Naive thymus-derived CD4-positive, alpha-beta T cell (primary cell): ENCODE measurements at places on chromosomes 16 and 17. TPM values are rescaled to one million over a fixed set of nuclear protein-coding genes. Genes with fewer than 3 reads are reported as not detected.

Gene RBFOX1
- total RNA-seq: not detected

Gene MT4
- total RNA-seq: not detected

Gene ITGAX
- total RNA-seq: 4.0 TPM

Gene ZKSCAN2
- 4.7 and 5.2 TPM in 2 replicates for total RNA-seq

Gene OR1F1
- total RNA-seq: not detected

Gene SCARF1
- 9.0 TPM for total RNA-seq

Gene FBXO39
- 0.93 TPM for total RNA-seq

Gene NSF
- total RNA-seq: 56.6 TPM

Gene NUPR1
- 0.11 TPM for total RNA-seq

Gene CEP131
- 10.0 TPM for total RNA-seq

GRCh38 chr17:74305865-74306654 lies 20.0 kb upstream of the KIF19 start:
- DNase-seq: no peak
- no peaks in the 10 kb centered on the region for H3K27me3 ChIP-seq
- H3K36me3 ChIP-seq: no peaks in the 10 kb centered on the region
- H3K27ac ChIP-seq: no peak overlapping the region
- H3K4me3 ChIP-seq: no peak overlapping the region
- H3K4me1 ChIP-seq: no peaks in the 10 kb centered on the region

GRCh38 chr17:31397256-31397939 lies 5.9 kb downstream of the RAB11FIP4 start:
- H3K4me3 ChIP-seq: no peak overlapping the region
- H3K36me3 ChIP-seq: no peaks in the 10 kb centered on the region
- no peaks in the 10 kb centered on the region for H3K4me1 ChIP-seq
- no peak for DNase-seq
- H3K27me3 ChIP-seq: no peaks in the 10 kb centered on the region
- no peak overlapping the region for H3K27ac ChIP-seq

GRCh38 chr17:40027614-40028012 lies 12.4 kb downstream of the CSF3 start:
- no peak for DNase-seq
- H3K4me3 ChIP-seq: no peak overlapping the region
- H3K27me3 ChIP-seq: no peaks in the 10 kb centered on the region
- no peak overlapping the region for H3K27ac ChIP-seq
- peaks cover 26% of the 10 kb centered on the region for H3K4me1 ChIP-seq

GRCh38 chr17:36689089-36689667 lies 87.8 kb downstream of the MRM1 start:
- H3K36me3 ChIP-seq: no peaks in the 10 kb centered on the region
- no peaks in the 10 kb centered on the region for H3K27me3 ChIP-seq
- no peaks in the 10 kb centered on the region for H3K4me1 ChIP-seq
- H3K27ac ChIP-seq: no peak overlapping the region
- no peak for DNase-seq
- H3K4me3 ChIP-seq: no peak overlapping the region

DNA sequence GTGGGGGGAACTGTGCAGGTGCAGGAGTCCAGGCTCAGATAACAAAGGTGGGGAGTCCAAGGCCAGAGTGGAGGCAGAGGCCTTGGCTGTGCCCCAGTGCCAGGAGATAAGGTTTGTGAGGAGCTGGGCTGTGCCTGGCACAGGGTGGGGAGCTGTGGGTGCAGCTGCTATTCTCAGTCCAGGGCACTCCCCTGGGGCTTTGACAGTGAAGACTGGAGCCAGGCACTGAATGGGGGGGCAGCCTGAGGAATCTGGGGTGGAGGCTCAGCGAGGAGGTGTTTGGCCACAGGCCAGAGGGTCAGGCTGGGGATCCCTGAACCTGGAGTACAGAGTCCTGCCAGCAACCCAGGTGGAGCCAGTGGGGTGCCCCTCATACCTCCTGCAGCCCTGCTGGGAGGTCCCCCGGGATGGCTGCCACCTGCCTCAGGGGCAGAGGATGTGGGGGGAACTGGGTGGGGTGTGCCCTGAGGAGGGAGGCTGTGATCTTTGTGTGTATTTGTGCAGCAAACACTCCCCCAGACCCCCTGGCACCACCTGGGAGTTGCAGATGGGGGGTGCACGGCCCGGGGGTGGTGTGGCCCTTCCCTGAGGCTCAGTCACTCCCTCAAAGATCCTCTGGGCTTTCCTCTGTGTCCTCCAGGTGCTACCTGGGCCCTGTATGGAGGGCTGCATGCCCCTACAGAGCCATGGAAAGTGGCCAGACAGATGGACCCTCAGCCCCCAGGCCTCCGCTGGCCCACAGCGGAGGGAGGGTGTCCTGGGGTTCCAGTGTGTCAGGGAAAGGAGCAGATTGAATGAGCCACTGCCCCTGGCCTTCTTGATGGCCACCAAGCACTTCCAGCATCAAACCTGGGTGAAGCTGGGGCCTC lies 44.5 kb upstream of the SMPD3 start:
- H3K27ac ChIP-seq: no peak overlapping the region
- no peak overlapping the region for H3K4me3 ChIP-seq
- no peak for DNase-seq
- H3K36me3 ChIP-seq: no peaks in the 10 kb centered on the region
- no peaks in the 10 kb centered on the region for H3K4me1 ChIP-seq
- no peaks in the 10 kb centered on the region for H3K27me3 ChIP-seq

- H3K4me1 ChIP-seq: peaks cover 9% of the 10 kb centered on the region
- H3K36me3 ChIP-seq: no peaks in the 10 kb centered on the region
- DNase-seq: no peak
- no peaks in the 10 kb centered on the region for H3K27me3 ChIP-seq
- no peak overlapping the region for H3K4me3 ChIP-seq
Measured at GRCh38 chr16:80746231-80746630, 58.2 kb downstream of the CDYL2 start.

DNA sequence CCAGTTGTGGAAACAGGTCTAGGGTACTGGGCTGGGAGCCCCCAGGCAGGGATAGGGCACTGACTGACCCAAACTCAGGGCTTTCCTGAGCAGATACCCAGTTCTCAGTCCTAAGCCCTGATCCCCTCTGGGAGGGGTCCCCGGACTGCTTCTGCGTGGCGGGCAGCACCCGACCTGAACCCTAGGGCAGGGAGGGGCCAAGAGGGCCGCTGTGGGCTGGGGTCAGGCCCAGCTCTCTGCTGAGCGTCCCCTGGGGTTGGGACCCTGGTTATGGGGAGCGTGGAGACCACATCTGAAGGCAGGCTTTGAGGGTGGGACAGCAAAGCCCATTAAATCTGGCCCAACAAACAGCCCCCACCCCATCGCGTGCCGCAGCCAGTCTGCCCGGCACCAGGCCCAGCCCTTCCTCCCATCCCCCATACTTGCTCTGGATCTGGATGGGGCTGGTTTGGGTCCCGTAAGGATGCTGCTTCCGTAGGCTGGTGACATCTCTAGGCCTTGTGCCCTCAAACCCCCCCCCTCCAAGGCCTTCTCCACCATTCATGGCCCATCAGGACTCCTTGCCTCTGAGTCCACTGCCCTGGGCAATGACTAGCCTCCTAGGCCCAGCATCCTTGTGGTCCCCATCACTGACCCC lies 691 bp upstream of the FAM83G start:
- no peaks in the 10 kb centered on the region for H3K27me3 ChIP-seq
- peak overlapping the region; percentile 37 for H3K4me3 ChIP-seq
- peak; percentile 13 for DNase-seq
- H3K36me3 ChIP-seq: peaks cover 13% of the 10 kb centered on the region
- peaks cover 30% of the 10 kb centered on the region for H3K4me1 ChIP-seq
- peak overlapping the region; percentile 84 for H3K27ac ChIP-seq

DNA sequence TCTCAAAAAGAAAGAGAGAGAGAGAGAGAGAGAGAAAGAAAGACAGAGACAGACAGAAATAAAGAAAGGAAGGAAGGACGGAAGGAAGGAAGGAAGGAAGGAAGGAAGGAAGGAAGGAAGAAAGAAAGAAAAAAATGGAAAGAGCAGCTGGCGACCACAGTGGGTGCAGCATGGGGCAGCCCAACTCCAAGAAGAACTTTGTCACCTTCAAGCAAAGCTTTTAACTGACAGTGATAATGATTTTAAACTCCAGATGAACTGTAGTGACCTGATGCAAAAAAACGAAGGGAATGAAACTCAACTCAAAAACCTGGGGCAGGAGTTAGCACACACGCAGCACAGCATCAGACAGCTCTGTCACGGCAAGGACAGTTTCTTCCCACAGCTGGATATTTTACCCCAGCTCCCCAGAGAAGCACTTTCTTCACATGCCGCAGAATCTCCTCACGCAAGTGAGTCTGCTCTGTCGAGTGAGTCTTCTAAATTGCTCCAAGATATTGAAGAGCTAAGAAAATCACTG lies 5.0 kb upstream of the ARHGAP17 start:
- no peak overlapping the region for H3K4me3 ChIP-seq
- H3K27ac ChIP-seq: no peak overlapping the region
- DNase-seq: no peak
- no peaks in the 10 kb centered on the region for H3K27me3 ChIP-seq
- no peaks in the 10 kb centered on the region for H3K36me3 ChIP-seq

GRCh38 chr17:56326001-56326359 lies 172.7 kb downstream of the ANKFN1 start:
- no peaks in the 10 kb centered on the region for H3K36me3 ChIP-seq
- no peaks in the 10 kb centered on the region for H3K4me1 ChIP-seq
- H3K27me3 ChIP-seq: no peaks in the 10 kb centered on the region
- no peak overlapping the region for H3K27ac ChIP-seq
- no peak for DNase-seq
- no peak overlapping the region for H3K4me3 ChIP-seq

DNA sequence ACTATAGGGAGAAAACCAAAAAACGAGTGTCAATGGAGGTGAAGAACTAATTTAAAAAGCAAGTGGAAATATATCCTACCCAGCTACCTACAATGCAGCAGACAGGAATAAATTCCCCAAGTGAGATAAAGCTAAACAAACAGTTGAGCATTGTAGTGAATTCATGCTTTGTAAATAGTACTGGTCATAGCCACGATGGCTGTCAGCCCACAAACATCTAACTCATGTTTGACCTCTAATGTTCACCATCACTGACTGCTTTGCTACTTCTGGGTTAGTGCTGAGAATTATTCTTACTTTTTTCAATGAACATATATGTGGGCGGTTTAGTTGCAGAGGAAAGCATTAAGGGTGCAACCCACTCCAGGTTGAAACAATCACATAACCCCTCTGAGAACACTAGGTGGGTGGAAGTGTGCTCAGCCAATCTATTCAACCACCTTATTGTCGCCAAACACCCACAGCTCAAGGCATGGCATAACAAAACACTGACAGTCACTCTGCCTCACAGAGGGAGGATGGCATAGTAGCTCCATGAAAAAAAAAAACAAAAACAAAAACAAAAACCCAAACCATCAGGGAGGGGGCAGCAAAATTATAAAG lies 264.1 kb downstream of the ZFHX3 start:
- H3K36me3 ChIP-seq: no peaks in the 10 kb centered on the region
- no peak overlapping the region for H3K4me3 ChIP-seq
- H3K4me1 ChIP-seq: no peaks in the 10 kb centered on the region
- no peaks in the 10 kb centered on the region for H3K27me3 ChIP-seq
- DNase-seq: no peak

DNA sequence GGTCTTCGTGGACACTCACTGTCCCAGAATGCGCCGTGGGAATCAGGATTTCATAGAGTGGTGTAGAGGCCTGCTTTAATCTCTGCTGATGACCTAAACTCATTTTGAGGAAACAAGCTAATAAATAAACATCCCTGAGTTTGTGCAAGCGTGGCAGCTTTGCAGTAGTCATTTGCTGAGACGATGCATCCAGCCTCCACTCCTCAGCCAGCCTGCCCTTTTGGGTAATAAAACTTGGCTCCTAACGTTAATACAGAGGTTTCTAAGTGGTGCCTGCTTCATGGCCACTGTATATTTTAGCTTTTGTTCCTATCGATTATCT lies 1.3 kb downstream of the DGKE start:
- H3K4me1 ChIP-seq: peaks cover 41% of the 10 kb centered on the region
- no peaks in the 10 kb centered on the region for H3K27me3 ChIP-seq
- peak overlapping the region; percentile 91 for H3K4me3 ChIP-seq

- no peaks in the 10 kb centered on the region for H3K36me3 ChIP-seq
- DNase-seq: no peak
- H3K27me3 ChIP-seq: no peaks in the 10 kb centered on the region
- peaks cover 5% of the 10 kb centered on the region for H3K4me1 ChIP-seq
Measured at GRCh38 chr17:38425031-38425430, 3.2 kb upstream of the ARHGAP23 start.

DNA sequence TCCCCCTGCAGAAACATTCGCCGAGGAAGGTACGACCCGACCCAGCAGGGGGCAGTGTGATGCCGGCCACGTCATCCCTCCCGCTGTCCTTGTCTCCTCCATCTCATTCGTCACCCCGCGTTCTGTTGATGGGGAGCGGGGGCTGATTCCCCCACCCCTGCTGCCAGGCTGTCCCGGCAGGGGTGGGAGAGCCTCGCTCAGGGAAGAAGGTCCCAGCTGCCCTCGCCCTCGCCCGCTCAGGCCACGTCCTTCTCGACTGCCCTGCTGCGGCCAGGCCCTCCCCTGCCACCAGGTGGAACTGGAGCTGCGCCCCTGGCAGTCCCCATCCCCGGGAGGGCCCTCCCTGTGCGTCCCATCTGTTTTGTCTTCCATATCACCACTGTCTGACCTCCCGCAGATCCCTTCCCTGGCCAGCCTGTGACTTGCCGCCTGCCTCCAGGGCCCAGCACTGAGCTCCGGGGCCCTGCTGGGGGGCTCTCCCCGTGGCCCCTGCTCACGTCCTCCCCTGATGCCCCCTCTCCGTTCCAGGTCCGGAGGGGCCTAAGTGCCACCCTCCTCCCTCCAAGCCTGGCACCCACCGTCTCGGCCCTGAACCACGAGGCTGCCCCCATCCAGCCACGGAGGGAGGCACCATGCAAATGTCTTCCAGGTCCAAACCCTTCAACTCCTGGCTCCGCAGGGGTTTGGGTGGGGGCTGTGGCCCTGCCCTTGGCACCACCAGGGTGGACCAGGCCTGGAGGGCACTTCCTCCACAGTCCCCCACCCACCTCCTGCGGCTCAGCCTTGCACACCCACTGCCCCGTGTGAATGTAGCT lies 20.6 kb downstream of the ADAM11 start:
- DNase-seq: peak; percentile 76
- H3K4me1 ChIP-seq: no peaks in the 10 kb centered on the region
- H3K27me3 ChIP-seq: no peaks in the 10 kb centered on the region
- no peak overlapping the region for H3K27ac ChIP-seq

DNA sequence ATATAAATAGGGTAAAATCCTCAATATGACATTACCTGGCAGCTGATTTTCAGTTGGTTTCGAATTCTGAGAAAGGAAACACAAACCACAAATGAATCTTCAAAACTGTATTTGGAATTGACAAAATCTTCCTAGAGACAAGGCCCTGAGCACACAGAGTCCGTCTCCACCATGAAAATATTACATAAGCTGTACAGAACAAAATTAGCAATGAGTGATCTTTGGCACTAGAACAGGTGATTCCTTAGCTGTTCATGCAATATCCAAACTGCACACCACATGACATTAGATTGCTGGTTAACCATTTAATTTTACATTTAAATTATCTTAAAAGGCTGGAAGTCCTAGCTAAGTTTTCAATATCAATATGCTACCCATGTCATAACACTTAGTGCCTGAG lies 31.7 kb downstream of the GJC1 start:
- no peaks in the 10 kb centered on the region for H3K36me3 ChIP-seq
- H3K4me1 ChIP-seq: no peaks in the 10 kb centered on the region
- no peaks in the 10 kb centered on the region for H3K27me3 ChIP-seq
- H3K4me3 ChIP-seq: no peak overlapping the region
- DNase-seq: no peak
